ENCODE measurements at places on chromosomes 3 and 15.

DNA sequence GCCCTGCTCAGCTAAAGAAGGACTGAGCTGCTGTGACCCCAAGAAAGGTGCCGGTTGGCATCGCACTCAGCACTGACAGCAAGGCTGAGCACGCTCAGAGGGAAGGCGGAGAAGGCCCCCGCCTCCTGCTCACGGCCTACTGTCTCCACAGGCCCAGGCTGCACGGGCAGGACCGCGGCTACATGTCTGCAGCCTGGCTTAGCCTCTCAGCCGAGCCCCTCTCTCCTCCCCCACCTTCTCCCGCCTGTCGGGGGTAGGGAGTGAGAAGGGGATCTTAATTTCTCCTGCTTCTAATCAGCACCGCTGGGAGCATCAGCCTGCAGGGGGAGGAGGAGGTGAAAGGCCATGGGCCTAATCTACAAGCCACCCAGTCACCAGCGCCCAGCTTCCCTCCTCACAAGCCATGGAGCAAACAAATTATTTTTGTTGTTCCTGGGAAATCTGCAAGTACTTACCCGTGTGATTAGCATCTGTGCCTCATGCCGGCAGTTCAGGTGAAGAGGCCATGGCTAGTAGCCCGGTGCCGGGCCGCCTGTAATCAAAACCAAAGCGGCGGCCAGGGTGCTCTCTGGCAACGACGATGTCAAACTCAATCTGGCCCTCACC lies 68.1 kb downstream of the EPHB3 start:
- DNase-seq, result peak; percentile 45

GRCh38 chr3:162718697-162719096 lies 1222.1 kb downstream of the OTOL1 start:
- no peak for DNase-seq

DNA sequence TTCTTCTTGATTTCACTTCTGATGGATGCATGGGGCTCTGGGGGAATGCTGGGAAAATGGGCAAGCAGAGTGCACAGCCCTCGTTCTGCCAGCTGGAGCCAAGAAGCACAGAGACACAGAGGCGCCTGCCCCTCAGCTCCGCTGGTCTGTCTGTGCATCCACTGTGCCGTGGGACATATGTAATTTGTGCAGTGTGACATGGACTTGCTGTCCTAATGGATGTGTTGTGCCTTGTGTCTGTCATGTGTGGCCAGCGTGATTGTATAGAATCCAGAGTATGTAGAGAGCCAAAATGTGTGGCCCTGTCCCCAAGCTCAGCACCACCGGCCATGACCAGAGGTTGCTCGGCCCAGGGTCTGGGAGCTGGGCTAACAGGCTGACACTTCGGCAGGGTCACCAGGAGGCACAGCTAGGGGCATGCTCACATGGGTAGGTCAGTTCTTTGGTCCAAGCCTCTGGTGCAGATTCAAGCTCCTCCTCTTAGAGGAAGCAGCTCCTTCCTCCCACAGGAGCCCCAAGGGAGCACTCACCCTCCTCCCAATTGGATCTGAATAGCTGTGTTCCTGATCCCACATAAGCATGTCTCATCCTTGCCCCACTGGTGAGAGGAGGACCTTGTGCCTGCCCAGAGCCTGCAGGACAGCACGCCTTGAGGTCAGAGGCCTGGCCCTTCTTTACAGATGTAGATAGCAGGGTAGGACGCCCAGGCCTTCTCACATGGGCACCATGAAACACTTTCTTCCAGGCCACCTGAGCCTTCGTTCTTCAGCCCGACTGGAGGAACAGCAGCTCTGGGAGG lies 100.8 kb upstream of the ABHD17C start:
- no peak for DNase-seq

- no peak for DNase-seq
Measured at GRCh38 chr3:64623125-64623524, 64.7 kb downstream of the ADAMTS9 start.

DNA sequence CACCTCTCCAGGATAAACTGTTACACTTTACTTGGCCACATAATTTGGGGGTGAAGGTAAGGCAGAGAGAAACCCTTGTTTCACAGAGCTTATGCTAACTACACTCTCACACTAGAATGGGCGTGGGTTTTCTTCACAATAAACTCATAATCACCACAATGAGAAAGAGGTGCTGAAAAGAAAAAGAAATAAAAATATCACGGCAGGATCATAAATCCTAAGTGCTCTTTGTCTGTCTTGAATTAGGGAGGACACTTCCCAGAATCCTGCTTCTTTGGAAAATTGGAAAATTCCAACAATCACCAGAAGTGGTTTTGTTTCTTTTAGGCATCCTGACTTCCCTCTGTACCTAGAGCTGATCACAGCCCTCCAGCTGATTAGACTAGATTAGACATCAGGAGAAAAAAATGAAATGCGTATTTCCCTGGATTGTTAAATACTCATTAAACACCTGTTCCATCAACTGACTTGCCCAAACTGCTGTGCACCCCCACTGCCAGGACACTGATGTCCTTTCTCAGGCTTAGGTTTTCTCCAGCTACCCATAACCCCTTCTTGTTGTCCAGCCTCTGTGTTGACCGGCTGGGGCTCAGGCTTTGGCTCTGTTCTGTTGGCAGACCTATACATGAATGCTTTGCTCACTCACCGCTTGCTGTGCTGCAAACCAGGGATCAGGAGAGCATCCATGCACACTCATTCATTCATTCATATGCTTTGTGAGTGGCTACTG lies 41.6 kb upstream of the ACKR4 start:
- no peak for DNase-seq

GRCh38 chr3:30180310-30181177 lies 425.9 kb upstream of the TGFBR2 start:
- no peak for DNase-seq

DNA sequence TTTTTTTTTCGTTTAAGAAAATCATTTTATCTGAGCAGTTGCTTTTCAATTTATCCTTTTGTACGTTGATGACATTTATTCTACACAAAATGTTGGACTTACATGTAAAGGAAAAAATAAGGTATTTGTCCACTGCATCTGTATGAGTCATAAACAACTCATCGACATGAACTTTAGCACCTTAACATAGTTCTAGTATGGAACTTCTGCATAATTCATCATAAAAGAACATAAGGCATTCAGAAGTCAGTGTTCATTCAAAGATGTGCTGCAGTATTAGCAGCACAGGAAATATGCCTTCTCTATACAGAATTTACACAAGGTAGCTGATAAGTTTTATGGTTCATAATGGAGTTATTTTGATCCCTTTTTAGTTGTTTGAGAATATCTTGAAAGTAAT lies 801.6 kb downstream of the CADM2 start:
- no peak for DNase-seq

GRCh38 chr3:189567766-189568420 lies 63.3 kb upstream of the TP63 start:
- DNase-seq, result no peak

DNA sequence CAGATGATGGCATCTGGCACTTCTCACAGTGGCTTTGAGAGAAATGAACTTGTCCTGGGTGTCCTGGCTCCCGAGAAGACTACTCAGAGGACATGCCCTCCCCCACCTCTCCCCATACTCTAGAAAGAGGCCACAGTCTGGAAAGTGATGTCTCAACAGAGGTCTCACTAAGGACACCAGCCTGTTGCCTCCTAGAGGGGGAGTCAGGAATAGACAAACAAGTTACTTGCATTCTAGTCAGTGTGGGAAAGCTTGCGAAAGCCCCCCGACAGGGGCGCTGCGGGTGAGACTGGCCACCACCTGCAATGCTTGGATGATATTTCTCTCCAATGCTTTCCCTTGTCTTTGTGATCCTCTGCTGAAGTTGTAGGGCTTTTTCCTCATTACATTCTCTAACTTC lies 17.2 kb downstream of the B4GALT4 start:
- DNase-seq, result no peak

GRCh38 chr3:4584456-4585249 lies 91.5 kb downstream of the ITPR1 start:
- no peak for DNase-seq

DNA sequence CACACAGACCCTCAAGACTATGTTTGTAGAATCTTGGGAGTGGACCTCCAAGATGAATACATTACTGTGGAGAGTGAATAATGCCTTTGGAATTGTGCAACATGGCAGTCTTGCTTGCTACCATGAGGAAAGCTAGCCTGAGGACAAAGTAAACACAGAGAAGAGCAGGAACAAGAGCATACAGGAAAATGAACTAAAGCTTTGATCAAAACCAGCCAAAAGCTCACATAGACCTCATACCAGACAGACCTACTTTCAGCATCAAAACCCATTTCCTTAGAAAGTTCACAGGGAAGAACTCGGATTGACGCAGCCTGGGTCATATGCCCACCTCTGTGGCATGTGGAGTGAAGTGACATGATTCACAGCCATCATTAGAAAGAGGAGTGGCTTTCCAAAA lies 3.3 kb upstream of the RAB8B start:
- DNase-seq, result no peak

DNA sequence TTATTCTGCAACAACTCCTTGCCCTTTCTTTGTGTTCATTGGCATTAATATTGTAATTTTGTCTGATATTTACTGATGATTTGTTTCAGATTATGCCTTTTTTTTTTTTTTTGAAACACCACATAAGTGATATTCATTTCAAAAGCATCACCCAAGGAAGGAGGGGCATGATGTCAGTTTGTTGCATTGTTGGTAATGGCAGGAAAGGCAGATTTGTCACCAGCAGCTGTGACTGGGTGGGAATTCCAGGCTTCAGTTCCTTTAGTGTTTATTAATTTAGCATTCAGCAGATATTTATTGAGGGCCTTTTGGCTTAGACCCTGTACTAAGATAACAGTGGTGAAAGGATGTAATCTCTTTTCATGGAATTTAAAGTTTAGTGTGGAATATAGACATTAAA lies 19.5 kb downstream of the SENP2 start:
- DNase-seq, result no peak

DNA sequence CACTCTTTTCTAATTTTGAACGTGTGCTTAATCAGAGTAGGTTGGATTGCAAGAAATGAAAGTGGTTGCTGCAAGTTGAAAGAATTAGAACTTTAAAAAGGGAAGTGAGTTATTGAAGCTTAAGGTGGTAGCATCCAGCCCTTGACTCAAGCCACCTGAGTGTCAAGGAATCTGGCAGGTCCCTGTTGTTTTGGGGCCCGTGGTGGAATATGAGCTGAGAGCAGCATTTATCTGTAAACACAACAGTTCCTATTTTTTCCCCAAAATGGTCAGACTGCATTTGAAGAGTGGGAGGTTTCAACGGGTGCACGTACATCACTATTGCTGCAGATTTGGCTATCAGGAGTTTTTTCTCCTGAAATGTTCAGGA lies 1.7 kb downstream of the ITPR1 start:
- no peak for DNase-seq

GRCh38 chr3:71723452-71724170 lies 1.6 kb downstream of the EIF4E3 start:
- DNase-seq, result no peak

DNA sequence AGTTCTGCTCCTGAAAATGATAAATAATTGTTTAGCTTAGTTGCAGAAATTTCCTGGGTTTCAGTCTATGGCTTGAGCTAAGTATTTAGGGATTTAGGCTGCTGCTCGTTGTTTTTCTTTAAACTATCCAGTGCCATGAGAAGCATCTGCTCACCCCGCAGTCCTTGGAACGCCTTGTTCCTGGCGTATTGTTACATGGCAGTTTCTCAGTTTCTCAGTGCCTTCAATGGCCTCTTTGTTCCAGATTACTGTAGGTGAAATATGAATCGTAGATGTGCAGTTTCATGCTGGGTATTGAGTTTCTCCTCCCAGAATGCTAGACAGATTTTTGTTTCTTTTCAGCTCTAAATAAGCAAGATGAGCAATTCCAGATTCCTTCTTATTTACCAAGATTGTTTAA lies 269.5 kb upstream of the GBE1 start:
- DNase-seq, result no peak

DNA sequence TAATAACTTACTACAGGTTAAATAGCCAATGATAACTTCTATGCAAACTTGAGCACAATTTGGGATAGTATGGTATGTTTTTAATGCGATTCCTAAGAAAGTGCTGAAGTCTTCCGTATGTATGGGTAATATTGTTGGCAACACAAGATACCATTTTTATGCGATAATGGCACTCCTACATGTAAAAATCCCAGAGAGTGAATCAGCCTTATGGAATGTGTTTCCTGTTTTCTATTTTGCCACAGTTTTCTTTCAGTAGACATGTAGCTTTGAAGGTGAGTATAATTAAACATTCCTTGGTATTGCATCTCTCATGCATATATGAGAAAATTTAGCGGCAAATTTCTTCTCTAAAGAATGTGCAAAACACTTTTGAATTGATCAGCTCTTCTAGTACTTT lies 396.8 kb upstream of the AZI2 start:
- no peak for DNase-seq

GRCh38 chr3:108133858-108134554 lies 43.2 kb upstream of the CD47 start:
- DNase-seq, result no peak

GRCh38 chr15:47041301-47041700 lies 676.0 kb upstream of the SEMA6D start:
- DNase-seq, result no peak

- no peak for DNase-seq
Measured at GRCh38 chr15:44541282-44541958, 4.5 kb downstream of the EIF3J start.

DNA sequence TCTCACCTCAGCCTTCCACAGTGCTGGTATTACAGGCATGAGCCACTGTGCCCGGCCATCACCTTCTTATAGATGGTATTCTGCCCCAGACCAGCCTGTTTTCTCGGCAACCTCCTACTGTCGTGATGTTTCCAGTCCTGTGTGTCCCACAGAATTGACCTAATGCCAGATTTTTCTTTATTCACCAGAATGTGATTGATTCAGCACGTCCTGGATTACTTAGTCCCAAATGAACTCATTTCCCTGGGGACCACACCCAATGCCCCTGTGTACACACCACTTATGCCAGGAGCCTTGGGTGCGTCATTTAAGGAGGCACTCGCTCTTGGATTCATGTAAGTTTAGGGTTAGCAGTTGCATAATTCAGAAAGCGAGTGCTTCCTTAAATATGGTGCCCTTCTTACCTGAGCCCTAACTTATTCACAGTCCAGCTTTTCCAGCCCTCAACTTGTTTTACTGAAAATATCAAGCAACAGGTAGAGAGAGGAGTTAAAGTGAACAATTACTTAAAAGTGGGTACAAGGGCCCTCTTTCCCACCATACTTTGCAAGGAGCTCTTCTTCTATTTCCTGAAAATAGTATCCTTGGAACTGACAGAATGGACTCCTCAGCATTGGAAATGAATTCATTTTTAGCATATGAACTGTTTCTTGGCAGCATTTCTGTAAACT lies 64.6 kb upstream of the UBE2E1 start:
- no peak for DNase-seq

Measured in right forelimb (tissue), 1 donor.